ENCODE measurements at places on chromosomes 3 and 15.

- DNase-seq = no peak
These were observed 1.1 kb downstream of the WDR72 start for GRCh38 chr15:53758412-53758811.

DNA sequence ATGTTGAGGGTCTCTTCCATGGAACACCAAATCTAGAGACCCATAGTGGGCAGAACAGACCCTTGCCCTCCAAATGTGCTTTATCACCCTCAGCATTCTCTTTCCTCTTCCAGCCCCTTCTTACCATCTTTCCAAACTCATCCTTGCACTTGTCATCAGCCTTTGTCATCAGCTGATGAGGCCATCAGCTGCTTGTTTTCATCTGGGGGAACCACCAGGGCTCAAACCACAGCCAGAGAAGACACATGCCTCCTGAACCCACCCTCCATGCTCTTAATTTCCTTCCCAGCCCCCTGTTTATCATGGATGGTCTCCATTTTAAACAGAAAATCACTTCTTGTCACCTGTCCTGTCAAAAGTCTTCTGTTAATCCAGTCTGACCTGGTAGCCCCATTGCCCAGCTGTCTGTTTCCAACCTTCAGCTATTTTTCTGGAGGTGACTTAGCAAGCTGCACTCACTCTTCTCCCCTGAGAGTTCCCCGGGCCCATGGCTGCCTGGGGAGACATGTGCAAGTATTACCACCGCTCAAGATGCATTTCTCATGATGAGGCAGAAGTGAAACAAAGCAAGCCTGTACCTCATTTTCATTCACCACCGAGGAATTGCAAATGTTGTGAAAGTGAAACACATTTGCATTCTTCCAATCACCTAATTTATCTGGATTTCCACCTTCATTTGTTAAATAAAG, 14.7 kb upstream of the SYNM start:
- DNase-seq = no peak

DNA sequence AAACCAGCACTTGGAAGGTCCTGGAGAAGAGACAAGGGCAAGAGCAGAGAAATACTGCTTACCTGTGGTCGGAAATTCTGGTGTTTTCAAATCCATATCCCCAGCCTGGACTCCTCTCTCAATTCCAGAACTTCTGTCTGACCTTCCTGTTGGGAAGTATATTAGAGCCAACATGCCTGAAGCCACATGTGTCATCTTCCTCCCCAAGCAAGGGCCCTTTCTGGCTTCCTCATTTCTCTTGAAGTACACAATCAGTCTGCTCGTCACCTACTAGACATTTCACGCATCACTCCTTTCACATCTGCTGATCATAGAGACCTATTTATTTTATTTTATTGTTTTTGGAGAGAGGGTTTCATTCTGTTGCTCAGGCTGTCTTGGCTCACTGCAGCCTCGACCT, 8.4 kb downstream of the PARP14 start:
- no peak for DNase-seq

DNA sequence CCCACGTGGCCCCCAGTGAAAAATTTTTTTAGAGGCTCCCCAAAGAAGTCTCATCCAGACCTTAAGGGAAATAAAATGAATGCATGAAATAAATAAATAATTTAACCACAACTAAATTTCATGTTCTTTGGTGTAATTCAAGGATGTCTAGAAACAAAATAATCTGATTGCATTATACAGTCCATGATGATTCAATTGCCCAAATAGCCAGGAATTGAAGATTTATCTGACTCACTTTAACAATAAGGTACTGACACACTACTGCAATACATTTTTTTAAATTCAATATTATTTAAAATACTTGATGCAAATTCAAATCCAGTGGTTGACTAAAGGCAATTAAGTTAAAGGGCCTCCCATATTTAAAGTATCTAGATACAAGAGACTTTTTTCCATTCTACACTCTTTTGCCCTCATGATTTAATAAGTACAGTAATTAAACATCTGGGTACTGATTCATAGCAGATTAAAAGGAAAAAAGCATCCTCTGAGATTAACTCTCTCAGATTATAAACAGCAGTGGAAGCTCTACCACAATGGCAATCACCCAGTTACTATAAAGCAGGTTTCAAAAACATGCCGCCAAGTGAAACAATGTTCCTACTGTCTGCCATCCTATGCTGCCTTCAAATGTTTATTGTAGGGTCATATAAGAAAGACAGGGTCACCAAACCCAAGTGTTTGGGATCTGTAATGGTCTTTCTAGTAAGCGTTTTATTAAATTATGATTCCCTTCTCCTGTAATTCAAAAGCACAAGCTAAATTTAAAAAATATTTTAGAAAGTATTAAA, 9.9 kb downstream of the UQCC5 start:
- no peak for DNase-seq

DNA sequence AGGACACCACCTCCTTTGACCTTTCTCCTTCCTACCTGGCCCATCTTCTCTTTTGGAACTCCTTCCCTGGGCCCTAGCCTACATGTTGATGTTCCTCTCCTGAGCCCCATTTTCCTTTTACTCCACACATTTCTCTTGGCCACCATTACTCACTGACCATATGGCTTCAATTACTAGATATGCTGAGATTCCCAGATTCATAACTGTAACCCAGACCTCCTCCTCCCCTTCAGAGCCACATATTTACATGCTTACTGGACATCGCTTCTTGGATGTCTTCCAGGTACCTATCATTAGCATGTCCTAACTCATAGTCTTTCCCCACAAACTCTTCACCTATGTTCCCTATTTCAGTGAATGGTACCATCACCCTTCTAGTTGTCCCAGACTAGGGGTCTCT, 24.4 kb upstream of the TRIM59 start:
- DNase-seq = no peak

DNA sequence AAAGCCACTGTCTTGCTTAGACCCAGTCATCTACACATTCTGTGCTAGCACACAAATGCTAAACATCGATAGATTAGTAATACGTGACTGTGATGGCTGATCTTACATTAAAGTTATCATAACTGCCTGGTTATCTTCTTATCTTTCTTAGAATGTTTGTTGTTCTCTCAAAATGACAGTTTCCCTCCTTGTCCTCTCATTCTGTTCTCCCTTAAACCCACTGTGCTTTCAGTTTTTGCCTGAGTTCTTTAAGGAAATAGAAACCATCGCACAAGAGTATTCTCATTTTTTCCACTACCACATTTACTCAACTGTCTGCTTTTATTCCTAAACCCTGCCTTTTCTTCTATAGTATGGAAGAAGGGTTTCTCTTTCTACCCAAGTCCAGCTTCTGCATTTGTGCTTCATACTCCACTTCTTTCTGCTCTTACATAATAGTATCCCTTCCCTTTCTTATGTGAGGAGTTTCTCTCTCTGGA, 17.1 kb downstream of the STX19 start:
- no peak for DNase-seq

- DNase-seq = no peak
These were observed 210.1 kb downstream of the CHST2 start for GRCh38 chr3:143329567-143330211.

DNA sequence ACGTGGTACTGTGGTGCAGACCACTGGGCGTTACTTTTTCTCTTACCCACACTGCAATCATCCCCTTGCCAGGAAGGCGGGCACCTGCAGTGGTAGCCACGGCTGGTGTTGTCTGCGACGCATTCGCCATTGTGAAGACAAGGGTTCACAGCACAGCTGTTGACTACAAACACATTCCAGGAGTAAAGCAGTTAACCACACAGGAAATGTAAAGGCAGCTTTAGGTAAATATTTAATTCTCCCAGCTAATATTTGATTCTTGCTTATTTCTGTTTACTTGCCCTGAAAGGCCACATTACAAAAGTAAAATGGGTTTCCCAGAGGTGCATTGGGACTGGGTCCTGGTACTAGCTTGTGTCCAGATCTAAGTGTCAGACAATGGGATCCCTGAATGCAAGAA, 45.4 kb downstream of the HEG1 start:
- DNase-seq = no peak

GRCh38 chr15:90154861-90155626, 46.1 kb upstream of the SEMA4B start:
- no peak for DNase-seq

DNA sequence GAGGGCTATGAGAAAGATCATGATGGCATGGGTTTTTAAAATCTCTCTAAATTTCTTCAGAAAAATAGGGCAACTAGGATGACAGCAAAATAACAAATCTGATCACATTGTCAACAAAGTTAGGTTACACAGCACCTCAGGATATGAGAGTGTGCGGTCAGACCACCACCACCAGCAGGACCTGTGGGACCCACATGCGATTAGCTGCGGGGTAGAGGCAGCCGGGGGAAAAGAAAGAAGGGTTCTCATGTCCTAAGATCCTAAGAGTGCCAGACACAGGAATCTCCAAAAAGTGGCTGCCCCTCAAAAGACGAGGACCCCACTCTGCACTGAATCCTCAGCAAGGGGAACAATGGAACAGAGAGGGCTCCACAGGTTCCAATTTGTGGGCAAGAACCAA, 15.6 kb downstream of the CHRNA3 start:
- DNase-seq = no peak

DNA sequence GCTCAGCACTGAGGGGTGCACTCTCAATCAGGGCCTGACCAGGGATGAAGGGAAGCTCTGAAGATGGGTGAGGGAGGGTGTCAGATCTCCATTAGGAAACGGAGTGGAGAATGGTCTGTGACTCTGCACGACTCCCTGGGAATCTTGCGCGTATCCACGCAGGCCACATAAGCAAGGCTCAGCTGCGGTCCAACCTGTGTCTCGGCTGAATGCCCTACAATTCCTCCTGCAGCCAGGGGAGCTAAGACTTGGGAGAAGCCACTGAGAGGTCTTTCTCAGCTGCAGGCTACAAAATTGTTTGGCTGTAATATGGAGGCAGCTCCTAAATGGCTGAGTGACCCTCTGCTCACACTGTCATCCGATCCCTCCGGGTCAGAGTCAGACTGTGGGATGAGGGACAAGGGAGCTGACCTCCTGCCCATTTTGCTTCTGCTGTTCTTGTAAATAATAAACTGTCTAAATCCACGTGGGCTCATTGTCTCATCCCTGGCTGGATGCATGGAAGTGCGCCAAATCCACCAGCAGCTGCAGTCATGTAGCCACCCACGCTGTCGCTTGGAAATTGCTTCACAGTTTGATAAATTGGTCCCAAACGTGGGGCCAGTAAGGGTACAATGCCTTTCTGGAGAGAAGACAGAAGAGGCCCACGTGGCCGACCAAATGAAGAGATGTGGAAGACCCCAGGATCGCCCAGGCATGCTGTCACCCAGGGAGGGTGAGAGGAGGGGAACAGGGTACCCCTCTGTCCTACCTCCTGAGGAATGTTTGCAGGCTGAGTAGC, 30.5 kb downstream of the ALS2CL start:
- DNase-seq = no peak

- DNase-seq = no peak
These were observed 81.5 kb upstream of the RASGRF1 start for GRCh38 chr15:79172032-79172481.

Data from T-helper 9 cell (primary cell).